Non-pigmented ciliary epithelial cell (primary cell): ENCODE measurements at places on chromosomes 5 and 9.
A peak's percentile ranks its signal among the peaks of the same experiment; 100 is the strongest.

- no peak for DNase-seq
Measured at GRCh38 chr9:123929177-123929869, 603 bp downstream of the DENND1A start.

- no peak for DNase-seq
Measured at GRCh38 chr5:148457183-148457620, 73.4 kb downstream of the FBXO38 start.

DNA sequence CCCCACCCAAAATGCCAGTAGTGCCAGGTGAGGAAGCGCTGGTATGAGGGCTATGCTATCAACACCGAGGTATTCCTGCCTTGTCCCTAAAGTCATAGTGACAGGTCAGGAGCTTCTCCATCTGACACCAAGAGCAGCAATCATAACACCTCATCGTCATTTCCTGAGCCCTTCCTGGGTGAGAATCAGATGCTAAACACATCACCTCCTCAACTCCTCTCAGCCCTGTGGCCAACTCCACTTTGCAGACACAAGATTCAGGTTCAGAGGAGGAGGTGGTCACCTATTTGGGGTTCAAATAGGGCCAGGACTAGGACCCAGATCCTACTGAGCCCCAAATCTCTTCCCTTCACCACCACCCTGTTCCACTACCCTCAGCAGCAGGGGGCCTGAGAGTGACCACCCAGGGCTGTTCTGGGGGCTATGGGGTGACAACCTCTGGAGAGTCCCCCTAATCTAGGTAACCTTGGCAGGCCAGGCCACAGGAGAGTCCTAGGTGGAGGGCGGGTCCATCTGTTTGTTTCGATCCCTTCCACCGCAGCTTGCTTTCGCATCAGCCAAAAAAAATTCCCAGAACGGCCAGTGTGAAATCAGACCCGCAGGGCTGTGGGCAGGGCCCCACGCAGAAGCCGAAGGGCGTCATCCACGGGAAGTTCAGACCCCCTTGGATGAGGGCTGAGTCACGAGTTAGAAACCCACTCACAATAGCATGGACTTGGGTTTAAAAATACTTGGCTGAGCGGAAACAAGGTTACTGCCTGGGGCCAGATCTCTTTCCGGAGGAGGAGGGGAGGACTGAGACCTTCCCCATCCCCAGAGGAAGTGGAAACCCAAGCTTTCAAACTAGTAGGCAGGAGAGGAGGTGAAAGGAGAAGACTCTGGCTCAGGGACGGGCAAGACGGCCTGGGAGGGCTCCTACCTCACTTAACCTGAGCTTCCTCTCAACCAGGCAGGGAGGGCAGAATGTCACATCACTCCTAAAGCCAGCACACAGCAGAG lies 8.7 kb downstream of the STK10 start:
- peak; percentile 32 for DNase-seq

GRCh38 chr5:1344975-1345838 lies at the start of gene CLPTM1L:
Gene CLPTM1L, minus strand, starts transcription at chr5:1345099. Its CDS starts 258 bp downstream, at chr5:1344841.
- DNase-seq, result no peak

DNA sequence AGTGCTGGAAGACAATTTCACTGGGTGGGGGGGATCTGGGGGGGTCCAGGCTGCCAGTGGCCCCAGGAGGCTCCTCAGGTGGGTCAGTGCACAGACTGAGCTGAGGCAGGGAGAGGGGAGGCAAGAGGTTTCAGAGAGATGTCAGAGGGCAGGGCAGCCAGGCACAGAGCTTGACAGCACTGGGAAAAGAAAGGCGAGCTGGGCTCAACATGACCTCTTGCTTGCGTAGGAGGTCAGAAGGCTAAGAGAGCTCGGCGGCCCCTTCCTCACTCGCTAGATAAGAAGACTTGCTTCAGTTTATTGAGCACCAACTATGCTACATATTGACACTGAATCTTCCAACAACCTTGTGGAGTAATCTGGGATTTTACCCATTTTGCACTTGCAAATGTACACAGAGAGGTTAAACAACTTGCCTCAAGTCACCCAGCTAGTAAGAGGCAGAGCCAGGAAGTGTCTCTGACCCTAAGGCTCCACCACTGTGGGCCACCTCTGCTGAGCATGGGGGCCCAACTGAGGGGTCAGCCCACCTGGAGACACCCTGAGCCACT lies 3.5 kb downstream of the PDLIM7 start:
- DNase-seq, result no peak

DNA sequence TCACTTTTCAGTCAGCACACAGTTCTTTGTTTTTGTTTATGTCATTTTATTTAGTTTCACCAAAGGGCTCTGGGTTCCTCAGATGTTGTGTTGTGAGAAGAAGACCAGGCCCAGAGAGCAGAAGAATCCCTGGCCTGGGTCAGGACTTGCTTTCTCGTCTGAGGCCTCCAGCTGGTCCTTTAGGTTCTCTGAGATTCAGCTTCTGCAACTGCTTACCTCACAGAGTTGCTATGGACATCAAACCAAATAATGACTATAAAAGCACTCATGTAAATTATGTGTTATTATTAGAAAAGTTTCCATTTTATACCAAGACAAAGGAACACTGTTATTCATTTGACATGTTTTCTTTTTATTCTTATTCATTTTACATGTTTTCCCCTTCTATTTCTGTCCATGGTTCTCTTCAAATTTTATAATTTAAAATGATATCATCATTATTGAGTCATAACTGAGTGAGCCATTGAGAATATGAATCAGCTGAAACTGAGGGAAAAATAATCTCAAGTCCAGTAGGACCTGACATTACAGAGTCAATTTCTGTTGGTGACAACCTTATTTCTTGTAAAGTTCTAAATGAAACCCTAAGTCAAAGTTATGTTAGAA lies 44.0 kb upstream of the GLRX start:
- no peak for DNase-seq

DNA sequence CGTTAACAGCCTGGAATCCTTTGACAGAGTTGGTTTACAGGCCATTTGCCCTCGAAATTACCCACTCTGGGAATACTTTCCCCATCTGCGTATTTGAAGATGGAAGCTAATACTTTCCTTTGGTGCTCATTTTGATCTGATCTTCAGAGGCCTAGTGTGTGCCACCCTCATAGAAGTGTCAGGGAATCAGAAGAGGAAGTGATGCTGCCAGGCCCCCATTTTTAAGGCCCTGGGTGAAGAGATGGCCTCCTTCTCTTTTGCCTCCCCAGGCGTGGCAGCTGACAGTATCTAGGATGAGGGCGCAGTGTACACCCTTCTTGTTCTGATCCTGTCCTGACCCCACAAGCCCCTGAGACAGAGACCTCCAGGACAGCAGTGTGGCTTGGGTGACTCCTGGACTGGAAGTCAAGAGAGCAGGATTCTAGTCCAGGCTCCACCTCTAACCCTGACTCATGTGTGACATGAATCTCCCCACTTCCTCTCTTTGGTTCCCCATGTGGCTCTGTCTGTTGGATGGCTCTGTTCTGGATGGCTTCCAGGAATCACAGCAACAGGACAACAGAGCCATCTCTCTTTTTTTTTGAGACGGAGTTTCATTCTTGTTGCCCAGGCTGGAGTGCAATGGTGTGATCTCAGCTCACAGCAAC lies 27.8 kb downstream of the CSF1R start:
- no peak for DNase-seq

DNA sequence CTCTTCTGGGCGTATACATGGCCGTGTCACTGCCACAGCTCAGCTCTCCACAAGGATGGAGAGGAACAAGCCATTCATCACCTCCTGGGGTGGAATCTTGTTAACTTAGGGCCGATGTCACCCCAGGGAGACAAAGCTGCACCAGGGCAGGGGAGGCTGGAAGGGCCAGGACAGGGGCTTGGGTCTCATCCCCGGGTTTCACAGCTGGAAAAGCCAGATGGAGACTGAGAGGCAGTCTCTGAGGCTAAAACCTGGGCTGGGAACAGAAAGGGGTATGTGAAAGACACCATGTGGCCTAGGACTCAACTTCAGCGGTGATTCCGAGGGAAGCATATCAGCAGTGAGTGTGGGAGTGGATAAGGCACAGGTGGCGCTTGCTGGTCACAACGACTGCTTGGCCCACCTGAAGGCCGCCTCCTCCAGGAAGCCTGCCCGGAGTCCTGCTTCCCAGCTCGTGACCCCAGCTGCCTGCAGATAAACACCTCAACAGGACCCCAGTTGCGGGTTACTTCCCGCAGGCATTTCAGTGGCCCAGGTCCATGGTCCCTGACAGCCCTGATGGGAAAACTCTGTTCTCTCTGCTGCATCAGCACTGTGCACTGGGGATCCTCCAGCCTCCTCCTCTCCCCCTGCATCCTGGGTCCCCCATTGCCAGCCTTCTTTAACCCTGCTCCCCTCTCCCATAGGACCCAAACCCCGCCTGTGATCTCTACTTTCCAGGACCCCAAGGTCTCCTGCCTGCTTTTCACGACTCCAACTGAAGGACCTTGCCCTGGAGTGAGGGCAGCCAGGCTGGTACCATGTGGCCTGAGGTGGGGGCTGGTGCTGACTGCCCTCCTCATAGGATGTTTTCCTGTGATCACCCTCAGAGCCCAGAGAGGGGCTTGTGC lies 51.7 kb upstream of the FCN1 start:
- DNase-seq, result no peak

- no peak for DNase-seq
Measured at GRCh38 chr5:73305386-73305785, 132.4 kb downstream of the TMEM174 start.

DNA sequence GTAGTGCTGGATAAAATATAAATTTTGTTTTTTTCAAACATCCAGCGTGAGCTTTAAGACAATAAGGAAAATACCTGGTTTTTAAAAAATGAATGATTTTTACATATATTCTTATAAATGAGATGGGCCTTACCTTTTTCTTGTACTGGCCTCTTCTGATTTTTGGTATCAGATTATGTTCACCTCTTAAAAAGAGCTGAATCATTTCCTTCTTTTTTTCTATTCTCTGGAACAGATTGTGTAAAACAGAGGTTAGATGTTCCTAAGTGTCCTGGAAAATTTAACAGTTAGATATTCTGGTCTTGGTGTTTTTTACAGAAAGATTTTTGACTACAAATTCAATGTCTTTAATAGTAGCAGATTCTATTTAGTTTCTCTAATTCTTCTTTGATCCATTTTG lies 74.6 kb downstream of the NDUFAF2 start:
- DNase-seq, result no peak

DNA sequence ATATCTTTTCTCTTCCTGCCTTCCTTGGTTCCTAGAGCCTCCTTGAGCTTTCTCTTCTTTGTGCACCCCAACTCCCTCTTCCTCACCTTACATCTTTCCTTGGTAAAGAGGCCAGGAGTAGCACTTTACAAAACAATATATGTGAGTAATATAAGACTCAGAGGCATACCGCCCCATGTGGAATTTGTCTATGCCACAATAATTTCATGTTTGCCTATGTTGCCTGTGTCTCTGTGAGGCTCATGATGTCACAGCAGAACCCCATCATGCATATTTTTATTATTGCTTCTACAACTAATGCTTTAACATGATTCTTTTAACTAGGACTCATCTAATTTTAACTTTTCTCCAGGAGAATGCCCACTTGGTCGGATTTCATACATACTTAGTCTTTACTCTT lies 15.0 kb upstream of the LVRN start:
- peak; percentile 28 for DNase-seq
